NCI-H187 treated with DMSO at 0.1 percent for 48 hours (cell line): ENCODE measurements at places on chromosomes 16 and 17.
A peak's percentile ranks its signal among the peaks of the same experiment; 100 is the strongest.

DNA sequence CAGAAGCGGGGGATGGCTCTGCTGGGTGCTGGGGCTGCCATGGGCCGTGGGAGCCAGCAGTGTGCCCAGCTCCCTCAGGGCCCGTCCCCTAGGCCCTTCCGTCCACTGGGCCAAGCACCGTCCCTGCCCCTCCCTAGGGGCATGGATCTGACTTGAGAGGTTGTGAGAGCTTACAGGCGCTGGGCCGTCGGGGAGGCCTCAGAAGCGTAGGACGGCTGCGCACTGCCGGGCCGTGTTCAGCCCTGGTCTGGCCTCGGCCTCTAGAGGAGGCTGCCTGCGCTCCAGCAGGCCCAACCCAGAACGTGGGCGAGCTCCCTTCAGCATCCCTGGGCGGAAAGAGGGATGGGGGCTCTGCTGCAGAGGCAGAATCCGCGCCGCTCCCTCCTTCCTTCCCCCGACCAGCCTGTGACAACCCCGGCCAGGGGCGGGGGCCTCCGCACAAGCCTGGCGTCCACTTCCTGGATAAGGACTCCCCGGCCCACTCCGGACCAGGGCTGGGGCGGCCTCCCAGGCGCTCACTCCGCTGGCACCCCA is 685 bp upstream of the MPG start:
- no peak for DNase-seq

GRCh38 chr16:87472935-87473334 is 19.9 kb downstream of the ZCCHC14 start:
- DNase-seq, result no peak

DNA sequence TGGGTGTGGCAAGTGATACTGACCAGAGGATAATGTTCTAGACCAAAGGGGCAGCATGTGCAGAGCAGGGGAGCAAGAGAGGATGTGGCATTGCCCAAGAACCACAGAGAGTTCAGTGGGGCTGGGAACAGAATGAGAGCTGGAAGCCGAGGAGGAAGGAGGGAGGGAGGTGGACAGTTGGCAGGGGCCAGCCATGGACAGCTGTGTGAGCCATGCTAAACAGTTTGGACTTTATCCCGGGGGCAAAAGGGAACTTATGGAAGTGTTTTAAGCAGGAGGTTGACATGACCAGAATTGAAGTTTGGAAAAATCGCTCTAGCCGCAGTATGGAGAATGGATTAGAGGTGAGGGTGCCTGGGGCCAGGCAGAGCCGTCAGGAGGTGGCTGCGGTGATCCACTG is 29.4 kb upstream of the TMEM132E start:
- no peak for DNase-seq

- peak; percentile 97 for DNase-seq
Measured at GRCh38 chr16:2468725-2469398, 2.2 kb upstream of the NTN3 start.

- no peak for DNase-seq
Measured at GRCh38 chr16:66065925-66066324, 300.6 kb upstream of the CDH5 start.

DNA sequence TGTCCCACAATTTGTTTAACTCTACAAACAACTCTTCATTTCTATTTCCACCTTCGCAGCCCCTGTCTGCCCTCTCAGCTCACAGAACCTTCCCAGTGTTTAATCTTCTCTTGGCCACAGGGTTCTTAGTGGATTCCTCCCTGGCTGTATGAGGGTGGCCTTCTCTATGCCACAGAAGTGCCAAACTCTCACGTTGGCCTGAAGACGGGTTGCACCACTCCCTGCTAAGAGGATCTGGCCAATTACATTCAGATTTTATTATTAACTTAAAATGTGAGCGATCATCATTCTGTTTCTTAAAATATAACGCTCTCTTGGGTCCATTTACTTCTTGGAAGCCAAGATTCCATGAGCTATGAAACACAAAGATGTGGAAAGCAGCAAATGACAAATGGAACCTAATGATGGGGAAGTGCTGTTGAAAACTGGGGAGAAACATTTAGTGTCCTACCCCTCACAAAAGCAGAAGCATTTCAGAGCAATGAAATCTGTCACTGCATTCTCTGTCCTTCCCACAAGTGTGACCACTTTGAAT is 91.3 kb upstream of the NOG start:
- DNase-seq, result no peak

DNA sequence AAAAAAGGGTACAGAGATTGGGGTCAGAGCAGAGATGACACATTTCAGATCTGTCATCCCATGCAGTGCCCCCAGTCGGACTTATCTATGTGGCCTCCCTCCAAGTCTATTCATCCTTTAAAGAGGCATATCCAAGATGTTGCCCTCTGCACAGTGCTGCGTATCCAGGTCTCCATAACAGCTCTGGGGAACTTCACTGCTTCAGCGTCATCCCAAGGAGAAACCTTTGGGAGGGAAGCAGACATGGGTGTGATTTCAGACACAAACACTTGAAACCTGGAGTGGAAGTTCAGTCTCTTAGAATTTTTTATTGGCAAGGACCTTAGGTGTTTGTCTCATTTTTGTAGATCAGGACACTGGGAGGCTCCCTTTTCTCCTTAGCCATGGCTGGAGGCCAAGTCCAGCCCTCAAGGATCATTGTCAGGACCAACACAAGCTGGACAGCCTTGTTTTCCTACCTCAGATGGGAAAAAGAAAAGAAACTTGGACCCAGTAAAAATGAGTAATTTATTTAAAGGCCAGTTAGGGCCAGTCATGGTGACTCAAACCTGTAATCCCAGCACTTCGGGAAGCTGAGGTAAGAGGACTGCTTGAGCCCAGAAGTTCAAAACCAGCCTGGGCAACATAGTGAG is 23.9 kb upstream of the NLK start:
- DNase-seq, result no peak

GRCh38 chr17:57457188-57457587 is 200.9 kb downstream of the MSI2 start:
- DNase-seq, result no peak

DNA sequence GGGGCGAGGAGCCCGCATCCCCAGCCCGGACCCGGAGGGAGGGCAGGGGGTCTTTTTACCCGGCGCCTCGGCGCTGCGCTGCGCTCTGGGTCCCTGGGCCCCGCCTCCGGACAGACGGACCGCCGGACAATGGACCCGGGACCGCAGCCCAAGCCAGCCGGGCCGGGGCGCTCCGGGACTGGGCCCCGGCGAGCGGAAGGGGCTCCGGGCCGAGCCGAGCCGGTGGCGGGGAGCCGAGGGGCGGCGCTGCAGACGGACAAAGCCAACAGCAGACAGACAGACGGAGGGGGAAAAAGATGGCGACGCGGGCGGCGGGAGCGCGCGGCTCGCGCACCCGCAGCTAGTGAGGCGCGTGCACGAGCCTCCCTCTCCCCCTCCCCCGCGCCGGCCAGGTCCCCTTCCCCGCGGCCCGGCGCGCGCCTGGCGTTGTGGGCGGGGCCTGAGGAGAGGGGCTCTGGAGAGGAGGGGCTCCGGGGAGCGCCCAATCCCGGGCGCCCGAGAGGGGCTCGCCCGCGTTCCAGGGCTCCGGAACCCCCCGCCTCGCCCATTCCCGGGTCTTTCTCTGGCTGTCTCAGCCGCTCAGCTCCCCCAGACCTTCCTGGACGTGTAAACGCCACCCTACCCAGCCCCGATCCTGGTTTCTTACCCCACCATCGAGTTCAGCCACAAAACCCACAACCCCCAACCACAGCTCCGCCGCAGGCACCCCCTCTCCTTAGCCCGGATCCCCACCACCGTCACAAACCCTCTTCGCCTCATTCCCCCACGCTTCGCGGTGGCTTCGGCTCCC is at the start of gene ZNF821:
ZNF821 (minus strand) TSS at position 334 of the 790 bp plus-strand sequence. CDS start 4,236 bp downstream, outside the sequence.
- DNase-seq, result no peak
